ENCODE measurements at places on chromosomes 7 and 10.

- peak; percentile 81 for DNase-seq
Observed at GRCh38 chr10:129464251-129464650, 2.8 kb upstream of the MGMT start.

- no peak for DNase-seq
Observed at GRCh38 chr7:98613601-98614425, 3.3 kb upstream of the NPTX2 start.

GRCh38 chr10:31458974-31459373, 140.0 kb downstream of the ZEB1 start:
- no peak for DNase-seq

DNA sequence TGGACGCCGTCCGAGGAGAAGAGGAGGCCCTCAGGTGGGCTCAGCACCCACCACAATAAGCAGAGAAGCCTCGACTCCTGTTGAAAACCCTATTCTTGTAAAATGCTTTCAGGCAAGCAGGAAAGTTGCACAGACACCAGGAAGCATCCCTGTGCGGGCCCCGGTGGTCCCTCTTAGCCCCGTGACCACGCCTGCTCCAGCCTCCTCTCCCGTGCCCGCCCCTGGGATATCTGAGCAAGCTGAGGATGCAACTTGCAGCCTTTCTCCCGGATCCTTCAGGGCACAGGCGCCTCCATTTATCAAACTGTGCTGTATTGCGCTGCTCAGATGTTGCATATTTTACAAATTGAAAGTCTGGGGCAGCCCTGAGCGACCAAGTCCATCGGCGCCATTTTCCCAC, 72.7 kb downstream of the CFAP46 start:
- no peak for DNase-seq

DNA sequence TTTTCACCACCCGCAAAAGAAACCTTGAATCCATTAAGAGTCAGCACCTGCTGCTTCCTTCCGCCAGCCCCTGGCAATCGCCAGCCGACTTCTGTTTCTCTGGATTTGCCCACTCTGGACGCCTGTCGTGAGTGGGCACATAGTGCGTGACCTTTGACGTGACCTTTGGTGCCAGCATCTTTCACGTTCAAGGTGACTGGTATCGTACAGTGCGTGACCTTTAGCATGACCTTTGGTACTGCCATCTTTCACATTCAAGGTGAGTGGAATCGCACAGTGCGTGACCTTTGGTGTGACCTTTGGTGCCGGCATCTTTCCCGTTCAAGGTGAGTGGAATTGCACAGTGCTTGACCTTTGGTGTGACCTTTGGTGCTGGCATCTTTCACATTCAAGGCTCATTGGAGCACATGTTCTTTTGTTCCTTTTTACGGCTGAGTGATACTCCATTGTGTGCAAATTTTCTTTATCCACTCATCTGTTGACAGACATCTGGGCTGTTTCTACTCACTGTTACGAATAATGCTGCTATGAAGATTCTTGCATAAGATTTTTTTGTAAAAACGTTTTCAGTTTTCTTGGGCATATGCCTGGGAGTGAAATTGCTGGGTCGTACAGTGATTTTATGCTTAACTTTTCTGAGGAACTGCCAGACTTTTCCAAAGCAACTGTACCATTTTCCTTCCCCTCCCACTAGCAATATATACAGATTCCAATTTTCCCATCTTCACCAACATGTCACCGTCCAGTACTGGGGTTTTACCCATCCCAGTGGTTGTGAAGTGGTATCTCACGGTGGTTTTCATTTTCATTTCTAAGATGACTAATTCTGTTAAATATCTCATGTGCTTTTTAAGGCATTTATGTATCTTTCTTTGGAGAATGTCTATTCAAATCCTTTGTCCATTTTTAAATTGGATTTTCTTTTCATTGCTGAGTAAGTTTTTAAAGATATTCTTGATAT, 145.3 kb downstream of the DIP2C start:
- no peak for DNase-seq

DNA sequence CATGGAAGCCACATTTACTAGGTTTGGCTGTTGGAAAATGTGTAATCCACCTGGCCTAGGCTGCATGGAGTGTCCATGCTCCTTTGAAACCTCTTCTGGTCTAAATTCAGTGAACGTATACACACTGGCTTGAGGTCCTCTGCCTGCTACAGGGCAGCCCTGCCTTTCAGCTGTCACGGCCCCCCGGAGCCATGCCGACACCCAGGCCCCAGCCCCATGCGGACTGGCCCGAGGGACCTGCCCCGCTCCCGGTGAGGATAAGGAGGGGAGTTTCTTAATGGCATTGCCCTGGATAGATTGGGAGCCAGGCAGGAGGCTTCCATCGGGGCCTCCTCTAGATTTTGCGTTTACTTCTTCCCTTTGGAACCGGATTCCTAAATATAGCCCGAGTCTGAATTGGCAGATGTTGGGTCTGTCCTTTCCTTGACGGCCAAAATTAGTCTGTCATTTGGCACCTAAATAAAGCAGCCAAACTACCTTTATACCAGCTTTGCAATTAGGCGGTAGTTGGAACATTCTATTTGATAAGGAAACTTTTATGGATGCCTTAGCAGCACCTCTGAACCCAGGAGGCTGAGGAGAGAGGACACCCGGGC, 72.1 kb upstream of the SH2B2 start:
- DNase-seq, result no peak

DNA sequence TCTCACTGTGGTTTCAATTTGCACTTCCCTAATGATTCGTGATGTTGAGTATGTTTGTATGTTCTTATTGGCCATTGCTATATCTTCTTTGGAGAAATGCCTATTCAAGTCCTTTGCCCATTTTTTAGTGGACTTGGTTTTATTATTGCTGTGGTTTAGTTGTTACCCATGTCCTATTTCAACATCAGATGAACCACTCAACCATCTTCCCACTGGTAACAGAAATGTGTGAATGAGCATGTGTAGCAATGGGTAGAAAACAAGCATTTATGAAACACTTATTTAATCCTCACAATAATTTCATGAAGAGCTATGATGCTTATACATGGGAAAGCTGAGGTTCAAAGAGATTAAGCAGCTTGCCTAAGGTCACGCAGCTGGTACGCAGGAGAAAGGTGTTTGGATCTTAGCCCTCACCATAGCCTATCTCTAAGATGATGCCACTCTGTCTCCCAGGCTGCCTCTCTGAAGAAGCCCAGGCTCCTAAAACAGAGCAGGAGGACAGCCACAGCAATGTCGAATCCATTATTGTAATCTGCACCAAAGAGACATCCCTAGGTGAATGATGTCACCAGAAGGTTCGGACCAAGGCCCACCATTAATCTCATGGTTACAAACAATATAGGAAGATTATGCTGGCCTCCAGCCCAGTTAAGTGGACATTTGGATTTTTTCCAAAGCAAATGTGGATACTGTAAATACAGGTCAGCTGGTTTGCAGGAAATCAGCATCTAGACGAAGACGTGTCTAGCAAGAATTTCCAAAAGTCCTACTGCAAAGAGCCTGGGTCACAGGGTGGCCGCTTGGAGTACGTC, 447.6 kb upstream of the ZMIZ1 start:
- no peak for DNase-seq

GRCh38 chr7:21198921-21199320, 229.0 kb upstream of the SP4 start:
- no peak for DNase-seq

DNA sequence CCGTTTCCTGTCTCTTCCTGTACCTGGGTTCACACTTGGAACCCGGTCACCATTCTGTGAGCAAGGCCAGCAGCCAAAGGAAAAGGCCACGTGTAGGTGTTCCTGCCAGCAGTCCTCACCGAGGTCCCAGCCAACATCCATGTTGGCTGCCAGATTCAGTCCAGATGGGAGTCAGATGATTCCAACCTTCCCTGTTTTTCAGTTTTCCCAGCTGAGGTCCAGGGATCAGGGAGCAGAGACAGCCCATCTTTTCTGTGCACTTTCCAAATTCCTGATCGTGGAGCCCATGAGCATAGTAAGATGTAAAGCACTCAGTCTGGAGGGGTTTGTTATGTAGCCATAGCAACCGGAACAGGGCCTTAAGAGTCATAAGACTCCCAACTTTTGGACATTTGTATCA, 3.9 kb upstream of the PVRIG start:
- no peak for DNase-seq

DNA sequence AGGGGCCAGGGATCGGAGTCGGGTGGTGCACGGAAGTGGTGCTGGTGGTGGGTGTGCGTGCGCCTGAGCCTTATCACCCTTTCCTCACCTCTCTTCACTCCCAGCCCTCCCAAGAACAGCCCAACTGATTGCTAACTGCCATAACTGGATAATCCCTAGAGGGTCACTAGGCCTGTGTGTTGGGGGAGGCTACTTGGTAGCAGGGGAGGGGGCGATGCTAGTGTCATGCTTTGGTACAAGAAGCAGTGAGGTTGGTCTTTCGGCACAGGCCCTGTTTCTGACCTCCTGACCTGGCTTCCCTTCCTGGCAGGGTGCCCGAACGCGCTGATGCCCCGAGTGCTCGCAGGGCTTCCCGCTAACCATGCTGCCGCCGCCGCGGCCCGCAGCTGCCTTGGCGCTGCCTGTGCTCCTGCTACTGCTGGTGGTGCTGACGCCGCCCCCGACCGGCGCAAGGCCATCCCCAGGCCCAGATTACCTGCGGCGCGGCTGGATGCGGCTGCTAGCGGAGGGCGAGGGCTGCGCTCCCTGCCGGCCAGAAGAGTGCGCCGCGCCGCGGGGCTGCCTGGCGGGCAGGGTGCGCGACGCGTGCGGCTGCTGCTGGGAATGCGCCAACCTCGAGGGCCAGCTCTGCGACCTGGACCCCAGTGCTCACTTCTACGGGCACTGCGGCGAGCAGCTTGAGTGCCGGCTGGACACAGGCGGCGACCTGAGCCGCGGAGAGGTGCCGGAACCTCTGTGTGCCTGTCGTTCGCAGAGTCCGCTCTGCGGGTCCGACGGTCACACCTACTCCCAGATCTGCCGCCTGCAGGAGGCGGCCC, 652 bp downstream of the KAZALD1 start:
- peak; percentile 95 for DNase-seq

- no peak for DNase-seq
Observed at GRCh38 chr10:71259282-71259681, 46.9 kb downstream of the UNC5B start.

DNA sequence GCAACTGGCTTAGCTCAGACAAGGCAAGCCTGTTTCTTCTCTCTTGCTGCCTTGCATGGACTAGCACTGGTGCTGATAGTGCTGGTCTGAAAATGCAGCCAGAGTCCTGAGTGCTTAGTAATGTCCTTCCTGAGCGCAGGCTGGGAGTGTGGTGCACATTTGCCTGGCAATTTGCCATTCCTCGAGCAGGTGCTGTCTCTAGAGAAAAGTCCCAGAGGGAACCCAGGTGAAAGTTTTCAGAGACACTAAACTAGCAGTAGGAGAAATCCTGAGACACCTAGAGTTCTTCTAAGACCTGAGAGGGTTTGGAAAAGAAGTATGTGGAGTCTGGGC, 1.9 kb downstream of the SFTPD start:
- DNase-seq, result peak; percentile 58

DNA sequence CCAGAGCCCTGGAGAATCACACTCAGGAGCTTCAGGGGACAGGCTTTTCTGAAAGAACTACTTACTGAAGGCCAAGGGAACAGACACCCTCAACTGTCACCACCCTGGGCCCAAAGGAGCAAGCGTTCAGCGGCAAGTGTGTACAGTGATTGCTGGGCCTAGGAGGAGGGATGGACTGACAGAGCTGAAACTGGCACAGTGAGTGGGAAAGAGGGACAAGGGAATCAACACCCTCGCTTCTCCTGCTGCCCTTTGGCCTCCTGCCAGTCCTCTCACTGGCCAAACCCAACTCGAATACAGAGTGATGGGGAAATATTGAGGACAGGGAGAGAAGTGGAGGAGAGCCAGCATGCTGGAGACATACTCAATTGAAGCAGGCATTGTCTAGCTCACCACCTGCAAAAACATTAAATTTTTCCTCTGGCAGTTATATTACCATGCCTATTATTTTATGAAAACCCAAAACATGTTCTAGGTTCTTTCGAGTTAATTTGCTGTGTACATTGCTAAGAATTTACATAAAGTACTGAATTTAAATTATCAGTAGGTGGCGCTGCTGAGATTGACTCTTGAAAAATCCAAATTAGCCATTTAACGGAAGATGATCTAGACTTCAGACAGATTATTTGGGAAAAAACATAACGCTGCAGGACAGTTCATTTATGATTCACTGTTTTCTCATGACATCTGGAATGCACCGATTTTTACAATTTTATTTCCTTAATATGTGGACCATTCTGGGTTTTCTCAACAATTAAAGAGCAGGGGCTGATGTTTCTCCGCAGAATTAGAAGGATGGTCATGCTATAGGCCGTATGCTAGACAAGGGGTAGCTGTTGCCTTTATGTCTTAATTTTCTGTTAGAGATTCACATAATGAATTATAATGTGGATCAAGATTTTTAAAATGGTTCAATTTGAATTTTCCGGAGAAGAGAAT, 14.7 kb upstream of the TMEM236 start:
- no peak for DNase-seq

GRCh38 chr10:96610817-96611216, 24.0 kb upstream of the TM9SF3 start:
- no peak for DNase-seq

DNA sequence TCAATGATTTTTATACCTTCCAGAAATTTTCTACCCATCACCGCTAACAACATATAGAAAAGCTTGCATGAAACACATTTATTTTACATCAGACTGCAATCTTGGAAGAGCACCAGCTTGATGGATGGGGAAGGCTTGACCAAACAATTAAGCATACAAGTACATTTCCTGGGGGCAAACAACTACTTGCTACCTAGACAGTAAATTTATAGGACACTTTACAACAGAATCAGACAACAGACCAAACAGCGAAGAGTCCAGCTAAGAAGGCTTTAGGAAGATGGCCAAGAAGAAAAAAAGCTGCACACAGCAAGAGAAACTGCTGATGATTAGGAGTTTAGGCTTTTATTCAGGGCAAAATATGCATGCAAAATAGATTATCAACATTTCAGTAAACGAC, 8.0 kb downstream of the AASS start:
- no peak for DNase-seq

DNA sequence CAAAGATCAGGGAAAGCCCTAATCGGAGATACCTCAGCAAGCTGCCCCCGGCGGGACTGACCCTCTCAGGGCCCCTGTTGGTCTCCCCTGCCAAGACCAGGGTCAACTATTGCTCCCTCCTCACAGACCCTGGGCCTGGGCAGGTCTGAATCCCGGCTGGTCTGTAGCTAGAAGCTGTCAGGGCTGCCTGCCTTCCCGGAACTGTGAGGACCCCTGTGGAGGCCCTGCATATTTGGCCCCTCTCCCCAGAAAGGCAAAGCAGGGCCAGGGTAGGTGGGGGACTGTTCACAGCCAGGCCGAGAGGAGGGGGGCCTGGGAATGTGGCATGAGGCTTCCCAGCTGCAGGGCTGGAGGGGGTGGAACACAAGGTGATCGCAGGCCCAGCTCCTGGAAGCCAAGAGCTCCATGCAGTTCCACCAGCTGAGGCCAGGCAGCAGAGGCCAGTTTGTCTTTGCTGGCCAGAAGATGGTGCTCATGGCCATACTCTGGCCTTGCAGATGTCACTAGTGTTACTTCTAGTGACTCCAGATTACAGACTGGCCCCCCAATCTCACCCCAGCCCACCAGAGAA, 24.1 kb downstream of the TBATA start:
- no peak for DNase-seq

- no peak for DNase-seq
Observed at GRCh38 chr7:81206217-81206616, 287.4 kb upstream of the SEMA3C start.

GRCh38 chr10:14162629-14163344, 167.9 kb downstream of the FRMD4A start:
- DNase-seq, result no peak

All from islet precursor cell (in vitro differentiated cells).